Right hindlimb (tissue), 1 donor: ENCODE measurements at places on chromosomes 7 and 10.

DNA sequence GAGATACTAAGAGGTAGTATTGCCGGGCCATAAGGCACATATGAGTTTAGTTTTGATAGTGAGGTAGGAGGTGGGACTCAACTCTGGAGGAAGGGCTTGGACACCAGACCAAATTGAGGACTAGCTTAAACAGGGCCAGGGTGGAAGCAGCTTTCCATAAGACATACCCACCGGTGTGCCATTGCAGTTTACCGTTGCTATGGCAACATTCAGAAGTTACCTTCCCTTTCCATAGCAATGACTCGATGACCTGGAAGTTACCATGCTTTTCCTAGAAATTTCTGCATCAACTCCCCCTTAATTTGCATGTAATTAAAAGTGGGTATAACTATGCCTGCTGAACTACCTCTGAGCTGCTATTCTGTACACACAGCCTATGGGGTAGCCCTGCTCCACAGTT, 10.9 kb upstream of the SNX10 start:
- DNase-seq: no peak

DNA sequence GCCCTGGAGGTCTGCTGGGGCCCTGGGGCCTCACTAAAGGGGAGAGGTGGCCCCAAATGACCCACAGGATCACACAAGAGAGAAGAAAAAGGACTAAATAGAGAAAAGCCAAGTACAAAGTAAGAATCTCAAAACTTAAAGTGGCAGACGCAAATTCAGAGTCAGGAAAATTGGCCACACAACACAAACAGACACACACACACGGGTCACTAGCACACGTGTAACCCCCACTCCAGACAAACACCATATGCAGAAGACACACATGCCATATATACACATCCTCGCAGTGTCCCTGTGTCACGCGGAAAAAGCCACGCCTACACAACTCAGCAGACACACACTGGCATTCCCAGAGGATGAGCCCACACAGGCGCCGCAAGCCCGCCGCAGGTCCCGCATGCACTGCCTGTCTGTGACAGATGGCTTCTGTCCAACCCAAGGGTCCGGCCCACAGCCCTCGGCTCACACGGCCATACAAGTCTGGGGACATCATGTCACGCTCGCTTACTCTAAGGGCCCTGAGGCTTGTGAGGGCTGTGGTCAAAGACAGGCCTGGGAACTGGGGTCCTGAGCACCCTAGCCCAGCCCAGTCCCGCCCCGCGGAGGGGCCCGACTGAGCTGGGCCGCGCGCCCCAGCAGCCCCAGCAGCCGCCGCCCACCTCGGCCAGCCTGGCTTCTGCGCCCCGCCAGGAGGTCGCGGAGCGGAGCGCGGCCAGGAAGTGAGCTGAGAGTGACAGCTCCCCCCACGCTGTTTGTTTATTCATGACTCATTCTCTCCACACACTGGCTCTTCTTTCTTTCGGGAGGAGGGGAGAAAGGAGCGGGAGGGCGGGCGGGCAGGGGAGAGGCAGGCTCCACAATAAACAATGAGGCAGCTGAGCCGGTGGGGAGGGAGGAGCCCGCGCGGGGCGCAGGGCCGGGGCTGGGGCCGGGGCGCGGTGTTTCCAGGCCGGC, 95.5 kb upstream of the ZMIZ1 start:
- peak; percentile 92 for DNase-seq

DNA sequence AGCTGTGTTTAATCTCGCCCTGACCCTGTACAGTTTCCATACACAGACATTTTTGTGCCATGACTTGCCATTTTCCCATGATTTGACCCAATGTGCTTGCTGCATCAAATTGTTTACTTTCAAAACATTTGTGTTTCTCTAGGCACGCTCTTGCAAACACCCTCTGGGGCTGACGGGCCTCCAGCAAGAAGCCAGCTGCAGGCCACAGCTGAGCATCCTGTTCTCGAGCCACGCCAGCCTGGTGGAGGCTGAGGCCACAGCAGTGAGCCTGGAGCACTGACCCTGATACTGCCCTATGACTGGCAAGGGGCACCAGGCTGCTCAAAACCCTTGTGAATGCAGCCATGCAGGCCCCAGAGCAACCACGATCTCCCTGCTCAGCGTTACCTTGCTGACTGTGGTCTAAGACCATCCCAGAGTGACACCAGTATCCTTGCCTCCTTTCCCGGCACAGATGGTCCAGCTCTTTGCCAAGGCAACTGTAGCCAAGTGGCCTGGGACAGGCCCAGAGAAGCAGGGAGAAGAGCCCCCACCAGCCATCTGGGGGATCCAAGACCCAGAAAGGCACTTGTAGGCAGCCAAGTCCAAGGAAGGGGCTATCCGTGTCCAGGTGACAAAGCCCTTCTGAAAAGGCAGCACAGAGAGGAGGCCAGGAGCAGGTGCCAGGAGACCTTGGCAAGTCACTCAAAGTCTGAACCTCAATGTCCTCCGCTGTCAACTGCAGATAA, 78.5 kb downstream of the OAT start:
- peak; percentile 57 for DNase-seq

DNA sequence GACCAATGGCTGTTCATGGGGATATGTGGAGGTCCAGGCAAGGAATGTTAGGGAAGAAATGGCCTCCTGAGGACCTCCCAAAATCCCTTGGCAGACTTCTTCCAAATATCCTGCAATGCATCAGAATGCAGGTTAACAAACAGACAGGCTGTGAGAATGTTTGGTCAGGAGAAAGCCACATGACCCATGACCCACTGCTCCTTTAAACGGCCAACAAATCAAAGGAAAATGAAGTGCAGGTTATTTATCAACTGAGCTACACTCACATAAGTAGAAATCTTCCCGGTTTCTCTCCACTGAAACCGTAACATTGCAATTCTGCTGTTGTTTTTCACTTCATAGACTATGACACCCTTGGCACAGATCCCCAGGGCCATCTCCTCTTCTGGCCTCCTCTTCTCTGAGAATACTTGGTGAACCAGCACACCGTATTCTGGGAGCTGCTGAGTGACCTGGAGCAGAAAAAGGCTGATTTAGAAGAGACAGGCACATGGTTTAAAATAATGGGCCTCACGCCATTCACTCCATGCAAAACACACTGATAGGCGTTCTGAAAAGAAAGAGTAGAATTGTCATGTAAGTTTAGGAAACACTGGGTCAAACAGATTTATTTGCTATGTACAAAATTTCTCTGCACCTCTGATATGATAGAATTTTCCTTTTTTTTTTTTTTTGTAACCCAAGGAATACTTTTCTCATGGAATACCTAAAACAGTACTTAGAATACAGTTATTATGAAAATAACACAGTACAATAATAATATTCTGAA, 67.8 kb downstream of the FRMPD2 start:
- no peak for DNase-seq

DNA sequence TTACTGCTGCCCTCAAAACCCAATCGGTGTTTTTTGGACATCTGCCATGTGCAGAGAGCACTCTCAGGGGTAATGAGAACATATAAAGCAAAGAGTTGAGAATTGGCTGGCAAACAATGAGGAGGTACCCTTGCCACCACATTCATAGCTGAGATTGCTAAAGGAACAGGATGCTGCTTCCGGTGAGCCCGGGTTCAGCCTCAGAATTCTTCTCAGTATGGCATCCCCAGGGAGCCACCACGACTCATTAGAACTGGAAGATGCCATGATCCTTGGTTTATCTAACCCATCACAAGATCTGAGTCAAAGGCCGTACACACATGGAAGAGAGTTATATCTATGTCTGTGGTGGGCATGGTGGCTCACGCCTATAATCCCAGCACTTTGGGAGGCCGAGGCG, 174.4 kb downstream of the ARID5B start:
- DNase-seq: no peak

DNA sequence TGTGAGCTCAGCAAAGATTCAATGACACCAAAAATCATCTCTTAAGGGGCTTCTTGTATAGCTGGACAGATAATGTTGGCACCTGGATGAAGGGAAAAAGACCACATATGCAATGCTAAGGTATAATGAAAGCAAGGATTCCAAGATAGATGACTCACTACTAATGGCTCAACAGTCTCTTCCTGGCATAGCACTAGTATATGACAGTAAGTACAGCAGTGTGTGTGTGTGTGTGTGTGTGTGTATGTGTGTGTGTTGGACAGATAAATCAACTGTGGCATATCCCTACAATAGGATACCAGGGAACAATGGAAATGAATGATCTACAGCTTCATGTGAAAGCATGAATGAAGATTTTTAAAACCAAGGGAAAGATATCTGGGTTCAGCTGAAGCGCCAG, 257.1 kb downstream of the SFMBT2 start:
- no peak for DNase-seq

GRCh38 chr10:33754052-33754451, 419.6 kb upstream of the NRP1 start:
- DNase-seq: no peak

DNA sequence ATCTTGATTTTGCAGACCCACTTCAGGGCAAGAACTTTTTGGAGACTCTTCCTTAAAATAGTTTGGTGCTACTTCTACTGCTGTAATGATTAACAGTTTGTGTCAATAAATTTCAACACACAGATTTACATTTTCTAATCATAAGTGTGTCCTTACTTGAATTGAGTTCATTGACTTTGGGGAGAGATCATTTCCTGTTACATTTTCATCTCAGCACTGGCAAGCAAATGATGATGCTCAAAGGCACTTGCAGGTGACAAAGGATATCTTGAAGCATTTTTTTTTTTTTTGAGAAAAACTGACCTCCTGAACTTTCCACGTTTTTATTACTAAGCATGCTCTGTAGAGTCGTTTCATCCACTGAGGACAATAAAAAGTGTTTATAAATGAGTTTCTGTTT, 52.7 kb downstream of the GPR85 start:
- no peak for DNase-seq

DNA sequence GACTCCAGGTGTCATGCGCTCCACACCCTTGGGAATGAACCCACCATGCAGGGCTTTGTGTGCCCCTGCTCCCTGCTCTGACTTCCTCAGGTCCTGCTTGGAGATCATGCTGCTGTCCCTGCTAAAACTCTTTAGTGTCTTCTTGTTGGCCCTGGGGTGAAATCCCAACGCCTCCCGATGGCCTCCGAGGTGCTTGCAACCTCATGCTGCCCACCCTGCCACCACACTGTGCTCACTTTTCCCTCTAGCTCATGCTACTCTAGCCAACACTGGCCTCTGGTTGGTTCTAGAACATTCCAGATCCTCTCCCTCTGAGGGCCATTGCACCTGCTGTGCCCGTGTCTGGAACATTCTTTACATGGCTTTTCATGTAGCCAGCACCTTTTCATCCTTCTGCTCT, 227.7 kb downstream of the ADAM12 start:
- no peak for DNase-seq

DNA sequence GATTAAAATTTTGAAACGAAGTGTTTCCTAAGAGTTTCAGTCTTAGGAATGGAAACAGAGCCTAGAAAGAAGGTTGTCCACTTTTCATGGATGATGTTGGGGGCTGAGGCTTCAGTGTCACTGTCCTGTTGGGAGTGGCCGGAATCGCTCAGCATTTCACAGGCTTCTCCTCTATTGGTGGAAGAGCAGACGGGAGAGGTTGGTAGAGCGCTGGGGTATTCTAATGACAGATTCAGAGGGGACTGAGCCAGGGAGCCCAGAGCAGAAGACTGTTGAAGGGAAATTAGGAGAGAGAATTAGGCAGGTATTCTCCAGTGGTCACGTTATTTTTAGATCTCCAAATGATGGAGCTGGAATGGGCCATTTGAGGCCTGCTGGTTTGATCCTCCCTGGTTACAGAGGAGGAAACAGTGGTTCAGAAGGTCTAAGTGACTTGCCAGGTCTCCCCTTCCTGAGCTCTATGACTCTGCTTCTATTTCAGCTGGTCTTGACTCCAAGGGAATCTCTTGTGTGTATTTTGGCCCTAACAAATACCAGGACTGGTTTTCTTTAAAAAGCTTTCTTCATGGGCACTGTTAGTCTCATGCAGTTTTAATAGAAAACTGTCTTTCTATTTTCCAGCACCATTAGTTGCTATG, 35.7 kb upstream of the EEPD1 start:
- DNase-seq: no peak

DNA sequence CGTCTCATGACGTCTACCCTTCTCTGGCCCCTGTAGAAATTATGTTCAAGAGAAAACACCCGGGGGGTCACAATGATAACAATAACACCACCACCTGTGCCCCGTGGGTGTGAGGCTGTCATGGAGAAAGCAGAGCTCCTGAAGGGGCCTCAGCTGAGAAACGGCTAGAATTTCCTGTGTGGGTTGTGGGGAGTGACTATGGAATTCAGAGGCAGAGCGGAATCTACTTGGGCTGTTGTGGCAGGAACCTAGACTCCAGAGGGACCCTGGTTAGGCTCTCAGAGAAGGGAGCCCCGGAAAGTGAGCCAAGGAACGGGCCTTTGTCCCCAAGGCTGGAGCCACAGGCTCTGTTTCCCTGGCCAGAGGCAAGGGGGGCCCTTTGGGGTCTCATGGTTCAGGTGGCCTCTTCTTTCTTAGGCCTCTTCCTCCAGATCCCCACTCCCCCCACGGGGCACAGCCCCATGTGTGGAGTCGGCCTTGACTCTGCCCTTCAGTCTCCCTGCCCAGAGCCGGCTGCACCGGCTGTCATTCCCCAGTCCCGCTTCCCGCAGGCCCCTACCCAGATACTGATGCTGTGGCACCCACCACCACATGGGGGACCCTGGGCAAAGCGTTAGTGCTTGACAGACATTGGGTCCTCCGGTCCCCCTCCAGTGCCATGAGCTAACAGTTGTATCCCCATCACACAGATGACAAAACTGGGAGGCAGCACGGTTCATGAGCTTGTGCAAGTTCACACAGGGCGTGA, 6.5 kb upstream of the GIMAP8 start:
- DNase-seq: no peak

DNA sequence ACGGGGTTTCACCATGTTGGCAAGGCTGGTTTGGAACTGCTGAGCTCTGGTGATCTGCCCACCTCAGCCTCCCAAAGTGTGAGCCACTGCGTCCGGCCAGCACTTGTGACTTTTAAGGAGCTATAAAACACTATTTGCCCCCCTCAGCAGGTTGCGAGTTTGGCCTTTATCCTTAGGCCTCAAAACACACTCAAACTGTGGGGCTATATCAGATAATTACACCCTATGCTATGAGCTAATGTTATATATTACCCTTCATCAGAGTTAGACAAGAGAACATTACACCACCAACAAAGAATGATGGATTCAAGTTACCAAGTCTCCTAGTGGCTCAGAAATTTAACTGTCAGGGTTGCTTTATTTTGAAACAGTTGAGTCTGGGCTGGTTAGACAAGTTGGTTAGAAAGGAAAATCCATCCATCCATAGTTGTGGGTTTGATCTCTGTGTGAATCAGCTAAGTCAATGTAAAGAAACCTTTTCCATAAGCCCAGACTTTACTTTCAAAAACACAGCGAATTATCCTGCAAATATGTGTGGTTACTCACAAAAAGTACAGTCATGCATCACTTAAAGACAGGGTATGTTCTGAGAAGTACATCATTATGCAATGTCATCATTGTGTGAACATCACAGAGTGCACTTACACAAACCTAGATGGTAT, 115.8 kb downstream of the SEMA3D start:
- DNase-seq: no peak
